DMS 273 treated with DMSO at 0.1 percent for 48 hours (cell line): ENCODE measurements at places on chromosomes 1 and 21.

GRCh38 chr1:244218220-244218619 lies 167.1 kb downstream of the ZBTB18 start:
- DNase-seq, result no peak

GRCh38 chr1:229034342-229034741 lies 236.6 kb upstream of the RAB4A start:
- no peak for DNase-seq

- DNase-seq, result no peak
Observed at GRCh38 chr21:37642493-37642892, 273.8 kb downstream of the KCNJ6 start.

- no peak for DNase-seq
Observed at GRCh38 chr1:18802231-18802630, 57.2 kb downstream of the TAS1R2 start.

- no peak for DNase-seq
Observed at GRCh38 chr1:85330711-85331290, 54.4 kb upstream of the BCL10 start.

GRCh38 chr21:25489673-25490072 lies 117.6 kb downstream of the MRPL39 start:
- no peak for DNase-seq

- no peak for DNase-seq
Observed at GRCh38 chr1:44437107-44437716, 32.2 kb downstream of the RNF220 start.

- DNase-seq, result no peak
Observed at GRCh38 chr1:103170609-103171008, 62.3 kb upstream of the COL11A1 start.

DNA sequence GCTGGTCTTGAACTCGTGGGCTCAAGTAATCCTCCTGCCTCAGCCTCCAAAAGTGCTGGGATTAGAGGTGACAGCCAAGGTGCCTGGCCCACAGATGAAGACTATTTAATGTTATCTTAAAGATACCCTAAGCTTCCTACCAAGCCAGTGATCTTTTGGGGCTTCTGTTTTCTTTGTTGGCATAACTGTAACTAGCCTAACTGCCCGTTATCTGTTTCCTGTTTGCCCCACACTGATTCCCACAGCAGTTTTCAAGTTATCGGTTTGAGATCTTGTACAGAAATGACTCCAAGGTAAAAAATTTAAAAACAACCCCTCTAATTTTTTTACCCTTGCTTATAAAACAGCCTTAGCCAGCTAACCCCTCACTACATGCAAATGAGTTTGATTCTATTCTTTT lies 12.4 kb downstream of the SELL start:
- DNase-seq, result no peak

- DNase-seq, result no peak
Observed at GRCh38 chr1:228010921-228011320, 4.1 kb downstream of the WNT3A start.

- no peak for DNase-seq
Observed at GRCh38 chr1:100581096-100581705, 43.3 kb downstream of the GPR88 start.

GRCh38 chr1:170307426-170307825 lies 161.7 kb downstream of the NTMT2 start:
- no peak for DNase-seq

- no peak for DNase-seq
Observed at GRCh38 chr1:184935920-184936798, 38.1 kb downstream of the NIBAN1 start.

DNA sequence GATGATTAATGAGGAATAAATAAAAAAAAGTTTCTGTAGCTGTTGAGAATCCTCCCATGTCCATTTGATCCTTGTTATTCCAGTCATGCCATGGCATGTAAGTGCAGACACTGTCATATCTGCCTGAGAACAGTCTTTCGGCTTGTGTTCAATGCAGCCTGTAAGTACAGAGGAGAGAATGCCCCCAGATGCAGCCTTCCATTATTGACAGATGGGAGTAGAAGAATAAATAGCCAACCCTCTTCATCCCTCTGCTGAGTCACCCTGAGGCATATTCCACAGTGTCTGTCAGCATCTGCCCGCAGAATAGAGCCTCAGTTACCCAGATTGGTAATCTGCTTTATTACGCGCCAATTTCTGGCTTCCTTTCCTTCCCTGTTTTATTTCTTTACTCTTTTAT lies 139.4 kb downstream of the LRRC7 start:
- no peak for DNase-seq

GRCh38 chr1:203281851-203282661 lies 23.3 kb upstream of the BTG2 start:
- no peak for DNase-seq

DNA sequence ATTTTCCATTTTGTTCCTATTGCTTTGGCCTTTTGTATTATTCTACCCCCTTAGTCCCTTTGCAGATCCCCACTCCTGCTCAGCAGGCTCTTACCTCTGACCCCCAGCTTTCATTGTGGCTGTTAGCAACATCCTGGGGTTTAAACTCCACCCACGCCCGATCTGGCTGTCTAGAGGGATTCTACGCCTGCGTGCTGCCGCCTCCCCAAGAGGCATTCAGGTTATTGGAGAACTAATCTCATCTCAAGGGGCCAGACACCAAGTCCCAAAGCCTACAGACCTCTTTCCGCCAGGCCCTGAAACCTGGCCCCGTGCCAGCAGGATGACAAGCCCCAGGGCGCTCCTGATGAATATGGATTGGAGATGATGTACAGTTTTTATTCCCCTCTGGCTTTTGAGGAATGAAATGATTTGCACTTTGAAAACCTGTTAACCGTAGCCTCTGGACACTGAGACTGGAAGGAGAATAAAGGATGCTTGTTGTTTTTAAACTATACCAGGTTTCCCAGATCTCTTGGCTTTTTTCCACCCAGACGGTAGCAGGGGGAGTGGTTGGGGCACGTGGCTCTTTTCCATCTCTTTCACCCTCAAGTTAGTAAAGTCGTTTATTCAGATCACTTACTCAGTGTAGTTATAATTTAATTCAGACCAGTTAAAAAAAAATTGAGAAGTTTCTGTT lies 14.5 kb upstream of the IKBKE start:
- no peak for DNase-seq

GRCh38 chr1:236759252-236759859 lies 35.7 kb upstream of the MTR start:
- no peak for DNase-seq

GRCh38 chr1:98439471-98439870 lies 222.1 kb upstream of the SNX7 start:
- no peak for DNase-seq

GRCh38 chr1:54255026-54255702 lies 55.2 kb downstream of the MRPL37 start:
- DNase-seq, result no peak

DNA sequence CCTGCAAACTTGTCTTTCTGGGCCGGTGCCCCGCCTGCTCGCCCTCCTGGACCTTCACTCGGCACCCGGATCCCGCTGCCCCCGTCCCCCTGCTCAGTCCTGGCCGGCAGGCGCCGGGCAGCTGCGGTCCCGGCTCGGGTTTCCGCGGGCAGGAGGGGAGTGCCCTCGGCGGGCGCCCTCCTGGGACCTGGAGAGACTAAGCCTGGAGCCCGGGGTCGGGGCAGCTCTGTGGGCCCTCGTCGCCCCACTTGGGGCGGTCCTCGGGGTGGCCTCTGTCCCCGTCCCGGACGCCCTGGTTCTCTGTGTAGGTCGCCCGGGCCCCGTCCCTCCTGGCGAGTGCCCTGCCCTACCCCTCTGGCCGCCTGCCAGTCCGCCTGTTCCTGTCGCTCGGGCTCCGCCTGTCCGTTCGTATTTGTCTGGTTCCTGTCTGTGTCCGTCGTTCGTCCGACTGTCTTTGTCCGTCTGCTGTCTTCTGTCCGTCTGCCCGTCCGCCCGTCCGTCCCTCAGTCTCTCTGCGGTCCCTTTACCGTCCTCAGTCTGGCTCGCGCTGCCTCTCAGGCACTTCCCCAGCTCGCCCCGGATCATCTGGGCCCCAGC lies 490 bp downstream of the SERINC2 start:
- DNase-seq, result no peak

- DNase-seq, result no peak
Observed at GRCh38 chr1:240843798-240844197, 231.8 kb upstream of the GREM2 start.

DNA sequence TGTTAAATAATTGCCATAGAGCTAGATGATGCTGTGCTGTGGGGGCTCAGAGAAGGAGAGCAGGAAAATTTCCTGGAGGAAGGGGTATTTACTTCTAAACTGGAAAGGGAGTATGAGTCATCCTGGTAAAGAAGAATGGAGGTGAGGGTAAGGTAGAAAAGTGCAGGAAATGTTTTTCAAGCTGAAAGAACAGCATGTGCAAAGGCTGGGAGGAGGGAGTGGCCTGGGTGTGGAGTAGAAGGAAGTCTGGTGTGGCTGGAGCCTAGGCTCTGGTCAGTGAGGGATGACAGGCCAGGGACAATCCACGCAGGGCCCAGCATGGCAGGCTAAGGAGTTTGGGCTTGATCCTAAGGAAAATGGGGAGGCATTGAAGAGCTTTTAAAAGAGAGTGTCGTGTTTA lies 45.9 kb downstream of the MATN1 start:
- DNase-seq, result no peak

DNA sequence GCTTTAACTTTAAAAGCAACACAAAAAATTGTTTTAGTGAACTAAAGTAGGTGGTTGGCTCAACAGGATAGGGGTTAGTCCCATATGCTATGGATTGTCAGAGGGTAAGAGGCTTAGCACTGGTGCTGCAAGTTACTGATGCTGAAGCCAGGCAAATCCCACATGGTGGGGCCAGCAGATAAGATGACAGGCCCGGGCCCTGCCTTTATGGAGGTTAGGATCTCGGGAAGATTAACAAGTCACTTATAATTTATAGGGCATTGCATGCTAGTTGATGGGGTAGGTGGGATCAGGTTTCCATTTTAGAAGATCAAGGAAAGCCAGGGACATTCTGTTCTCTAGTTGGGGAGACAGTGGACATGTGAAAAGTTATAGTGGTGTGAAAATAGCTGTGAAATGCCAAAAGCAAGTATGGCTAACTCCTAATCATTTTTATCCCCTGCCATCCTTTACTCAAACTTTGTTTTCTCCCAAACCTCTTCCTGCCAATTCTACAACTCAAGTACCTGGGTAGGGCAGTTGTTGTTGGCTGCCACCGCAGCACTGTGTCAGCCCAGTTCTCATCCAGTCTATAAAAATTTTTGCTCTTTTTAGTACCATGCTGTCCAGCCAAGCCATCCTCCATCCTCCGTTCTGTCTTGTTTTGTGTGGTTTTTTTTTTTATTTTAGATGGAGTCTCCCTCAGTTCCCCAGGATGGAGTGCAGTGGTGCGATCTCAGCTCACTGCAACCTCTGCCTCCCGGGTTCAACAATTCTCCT lies 10.3 kb downstream of the CHAF1B start:
- no peak for DNase-seq

GRCh38 chr1:21302747-21303715 lies 12.8 kb upstream of the ECE1 start:
- DNase-seq, result peak; percentile 69

- no peak for DNase-seq
Observed at GRCh38 chr1:34898330-34898761, 31.1 kb downstream of the DLGAP3 start.

GRCh38 chr1:186985889-186986491 lies 157.2 kb downstream of the PLA2G4A start:
- peak; percentile 11 for DNase-seq

DNA sequence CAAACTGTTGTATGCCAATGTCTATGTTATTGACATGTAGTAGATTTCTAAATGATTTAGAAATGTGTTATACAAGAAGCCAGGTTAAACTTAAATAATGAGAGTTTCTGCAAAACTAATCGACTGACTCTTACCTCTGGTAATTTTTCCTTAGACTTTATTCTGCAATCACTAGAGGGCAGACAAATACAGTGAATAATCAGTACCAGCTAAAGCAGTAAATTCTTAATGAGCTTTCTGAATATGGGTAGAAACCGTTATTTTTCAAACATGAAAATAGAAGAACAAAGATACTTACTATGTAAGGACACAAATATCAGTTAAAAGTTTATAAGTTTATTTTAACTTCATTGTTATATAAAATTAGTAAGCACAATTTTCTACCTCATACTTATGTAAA lies 97.9 kb upstream of the RGS1 start:
- DNase-seq, result no peak
